ENCODE measurements at places on chromosomes 4 and X.
A peak's percentile ranks its signal among the peaks of the same experiment; 100 is the strongest.

DNA sequence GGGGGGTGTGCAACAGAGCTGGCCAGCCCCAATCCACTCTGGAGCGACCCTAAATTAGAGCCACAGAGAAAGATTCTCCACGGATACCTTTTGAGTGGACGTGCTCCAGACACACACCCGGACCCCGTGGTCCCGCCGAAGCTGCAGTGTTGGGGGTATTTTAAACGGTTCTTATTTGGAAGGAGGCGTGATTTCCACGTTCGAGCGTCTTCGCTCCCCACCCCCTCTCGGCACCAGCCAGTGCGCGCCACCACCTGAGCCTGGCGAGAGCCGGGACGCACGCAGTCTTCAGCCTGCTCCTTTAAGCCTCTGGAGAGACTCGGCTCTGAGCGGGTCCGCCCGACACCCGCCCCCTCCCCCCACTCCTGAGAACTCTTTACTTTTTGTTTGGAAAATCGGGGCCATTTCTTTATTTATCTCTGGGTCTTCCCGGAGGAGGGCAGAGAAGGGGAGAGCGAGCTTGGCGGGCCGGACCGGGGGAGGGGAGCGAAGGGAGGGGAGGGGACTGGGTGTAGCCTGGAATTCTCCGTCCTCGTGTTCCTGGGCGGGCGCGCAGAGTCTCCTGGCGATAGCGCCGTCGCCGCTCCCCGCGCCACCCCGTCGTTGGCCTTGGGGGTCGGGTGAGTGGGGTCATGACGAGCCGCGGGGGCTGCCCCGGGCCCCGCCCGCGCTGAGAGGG is 668 bp upstream of the PTCHD1 start:
- DNase-seq: no peak

GRCh38 chrX:27968352-27968751 is 12.9 kb downstream of the DCAF8L1 start:
- DNase-seq: no peak

DNA sequence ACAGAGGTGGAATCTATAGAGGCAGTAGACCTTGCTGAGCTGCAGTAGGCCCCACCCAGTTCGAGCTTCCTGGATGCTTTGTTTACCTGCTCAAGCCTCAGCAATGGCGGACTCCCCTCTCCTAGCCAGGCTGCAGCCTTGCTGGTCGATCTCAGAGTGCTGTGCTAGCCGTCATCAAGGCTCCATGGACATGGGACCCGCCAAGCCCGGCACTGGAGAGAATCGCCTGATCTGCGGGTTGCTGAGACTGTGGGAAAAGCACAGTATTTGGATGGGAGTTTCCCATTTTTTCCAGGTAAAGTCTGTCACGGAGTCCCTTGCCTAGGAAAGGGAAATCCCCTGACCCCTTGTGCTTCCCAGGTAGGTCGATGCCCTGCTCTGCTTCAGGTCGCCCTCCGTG is 124.8 kb upstream of the KLF8 start:
- DNase-seq: no peak

DNA sequence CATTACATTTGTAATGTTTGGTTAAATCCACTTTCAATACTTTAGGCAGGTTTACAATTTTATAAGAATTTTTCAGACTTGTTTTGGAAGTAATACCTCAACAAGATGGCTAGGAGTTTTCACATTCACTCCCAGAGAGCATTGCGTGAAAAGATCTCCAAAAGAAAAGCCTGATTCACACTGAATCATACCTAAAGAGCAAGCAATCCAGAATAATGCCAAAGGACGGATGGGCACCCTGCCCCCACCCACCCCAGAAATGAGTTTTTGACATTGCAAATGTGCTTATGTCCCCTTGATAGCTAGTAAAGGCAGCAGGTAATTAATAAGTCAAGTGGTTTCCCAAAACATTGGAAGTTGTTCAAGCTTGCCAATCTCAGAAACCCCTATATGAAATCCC is 557.7 kb upstream of the TENM3 start:
- no peak for DNase-seq

DNA sequence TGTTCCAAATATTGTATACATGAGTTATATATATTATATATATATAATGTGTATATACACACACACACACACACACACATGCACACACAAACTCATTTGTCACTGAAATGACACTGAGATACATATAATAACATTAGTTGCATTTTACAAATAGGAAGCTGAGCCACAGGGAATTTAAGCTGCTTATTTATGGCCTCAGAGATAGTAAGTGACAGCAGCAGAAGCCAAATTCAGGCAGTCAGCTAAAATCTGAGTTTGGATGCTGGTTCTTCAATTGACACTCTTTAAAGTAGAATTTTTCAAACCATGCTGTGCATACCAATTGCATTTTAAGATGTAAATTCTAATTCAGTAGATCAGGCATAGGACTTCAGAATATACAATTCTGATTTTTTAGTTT is 163.3 kb upstream of the CTSO start:
- DNase-seq: no peak

- no peak for DNase-seq
These were observed 94.4 kb upstream of the ADRA2C start for GRCh38 chr4:3671571-3672464.

DNA sequence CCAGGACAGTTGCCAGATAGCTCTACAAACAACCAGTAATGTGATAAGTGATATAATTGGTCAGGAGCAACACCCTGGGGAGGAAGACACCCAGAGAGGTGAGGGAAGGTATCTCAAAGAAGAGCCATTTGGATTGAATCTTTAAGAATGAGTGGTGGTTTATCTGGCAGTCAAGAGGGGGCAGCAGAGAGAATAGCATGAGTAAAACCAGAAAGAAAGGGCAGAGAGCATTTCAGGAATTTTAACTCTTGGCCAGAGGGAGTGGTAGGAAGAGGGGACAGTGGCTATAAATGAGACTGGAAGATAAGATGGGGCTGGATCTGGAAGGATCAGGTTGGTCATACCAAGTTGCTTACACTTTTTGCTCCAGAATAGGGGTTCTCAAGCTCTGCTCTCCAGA is 5.9 kb upstream of the SEPTIN6 start:
- DNase-seq: no peak

DNA sequence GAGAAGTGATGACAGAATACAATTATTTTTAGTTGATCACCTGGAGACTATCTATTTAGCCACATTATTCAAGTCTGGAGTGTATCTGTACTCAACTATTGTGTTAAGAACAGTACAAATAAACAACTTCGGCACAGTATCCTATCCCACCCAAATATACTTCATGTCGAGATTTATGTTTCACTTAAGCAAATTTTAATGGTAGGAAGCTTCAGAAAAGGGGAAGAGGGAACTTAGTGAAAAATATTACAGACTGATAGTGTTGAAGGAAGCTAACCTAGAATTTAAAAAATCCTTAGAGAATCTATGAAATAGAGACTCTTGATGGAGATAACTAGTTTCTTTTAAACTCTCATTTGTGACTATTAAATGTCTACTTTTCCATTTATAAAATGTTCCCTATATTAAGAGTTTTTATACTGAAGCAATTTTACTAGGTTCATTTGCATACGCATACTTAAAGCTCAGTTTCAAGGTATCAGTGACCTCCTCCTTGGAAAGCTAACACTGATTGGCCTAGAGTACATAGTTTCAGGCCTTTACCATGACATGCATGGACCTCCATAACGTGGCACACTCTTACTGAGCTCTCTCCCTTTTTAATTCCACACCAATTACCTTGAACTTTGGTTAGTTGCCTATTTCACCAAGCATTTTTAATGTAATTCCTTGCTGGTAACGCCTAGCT is 197.7 kb downstream of the CAMK2D start:
- no peak for DNase-seq

GRCh38 chr4:98423009-98423408 is 161.8 kb downstream of the RAP1GDS1 start:
- no peak for DNase-seq

GRCh38 chr4:42906891-42907759 is 14.6 kb downstream of the GRXCR1 start:
- DNase-seq: no peak

DNA sequence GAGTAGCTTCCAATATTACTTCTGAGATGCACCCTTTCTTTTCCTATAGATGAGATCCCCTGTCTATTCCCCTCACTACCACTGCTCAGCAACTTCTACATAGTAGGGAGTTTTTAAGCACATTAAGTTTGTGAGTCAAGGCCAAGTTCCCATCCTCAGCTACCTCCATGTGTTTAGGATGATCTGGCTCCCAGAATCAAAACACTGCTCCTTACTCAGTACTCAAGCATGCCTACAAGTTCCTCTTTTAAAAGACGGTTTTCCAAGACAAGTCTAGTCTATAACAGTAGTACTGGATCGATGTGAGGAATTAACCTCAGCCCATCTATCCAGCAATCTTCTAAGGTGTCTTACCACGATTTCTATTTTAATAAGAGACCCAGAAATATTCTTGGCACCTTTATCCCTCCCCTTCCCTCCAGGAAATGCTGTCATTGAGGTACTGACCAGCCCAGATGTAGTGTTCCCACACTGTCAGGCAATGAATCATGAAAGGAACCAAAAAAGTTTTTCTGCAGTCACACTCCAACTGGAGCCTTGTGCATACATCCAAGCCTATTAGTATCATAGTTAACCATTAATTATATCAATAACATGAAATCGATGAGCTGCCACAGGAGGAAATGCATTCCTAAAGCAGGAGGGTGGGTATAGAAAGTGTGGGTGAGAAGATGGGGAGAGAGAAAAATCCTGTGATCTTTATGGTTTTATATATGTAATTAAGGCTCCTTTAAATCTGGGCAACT is 29.6 kb downstream of the AREG start:
- DNase-seq: peak; percentile 21

DNA sequence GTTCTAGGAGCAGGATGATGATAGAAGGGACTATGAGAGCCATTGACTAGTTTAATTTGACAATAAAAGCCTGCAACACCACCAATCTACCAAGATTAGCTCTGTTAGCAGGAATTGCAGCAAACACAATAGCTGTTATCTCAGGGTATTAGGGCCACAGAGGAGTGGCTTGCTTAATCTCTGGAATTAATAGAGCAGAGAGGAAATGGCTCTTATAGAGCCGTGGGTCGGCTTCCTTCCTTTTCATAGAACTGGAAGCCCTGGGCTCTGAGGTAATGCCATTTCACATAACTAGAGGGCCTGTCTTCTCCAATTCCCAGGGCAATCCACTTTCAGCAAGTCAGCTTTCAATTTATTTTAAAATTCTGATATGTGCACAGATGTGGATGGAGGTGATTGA is 83.0 kb downstream of the MAMLD1 start:
- no peak for DNase-seq

GRCh38 chr4:110622841-110623717 is at the start of gene PITX2:
PITX2 (minus strand) TSS chr4:110623077; CDS start chr4:110622460, 617 bp downstream.
- peak; percentile 87 for DNase-seq

DNA sequence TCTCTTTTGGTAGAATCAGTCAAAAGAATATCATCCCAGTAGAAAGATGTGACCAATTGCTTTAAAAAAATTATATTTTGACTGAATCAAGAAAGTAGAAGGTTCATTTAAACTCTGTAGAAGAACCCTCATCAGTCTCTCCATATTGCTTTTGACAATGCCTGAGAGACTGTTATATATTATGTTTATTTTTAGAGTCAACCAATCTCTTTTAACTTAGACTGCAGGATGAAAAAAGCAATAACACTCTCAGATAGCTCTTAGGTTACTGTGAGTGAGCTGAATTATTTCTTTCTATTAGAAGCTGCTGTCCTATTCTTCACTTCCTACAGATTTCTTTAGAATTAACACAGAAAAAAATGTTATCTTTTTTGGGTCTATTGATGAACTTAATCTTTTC is 38.1 kb downstream of the GALNTL6 start:
- no peak for DNase-seq

- no peak for DNase-seq
These were observed 136.6 kb downstream of the ARSF start for GRCh38 chrX:3177851-3178250.

GRCh38 chr4:38519666-38520065 is 144.3 kb upstream of the KLF3 start:
- no peak for DNase-seq

Data from AG04449 (cell line).